ENCODE measurements at places on chromosomes 5 and 9. TPM values are rescaled to one million over a fixed set of nuclear protein-coding genes. Genes with fewer than 3 reads are reported as not detected.

HACD4 gene
- not detected for total RNA-seq

CCNJL gene
- 13.8 TPM for total RNA-seq

TSSK1B gene
- total RNA-seq = not detected

DHX29 gene
- total RNA-seq = 22.4 TPM

SURF1 gene
- total RNA-seq = 40.9 TPM

GRXCR2 gene
- total RNA-seq = not detected

CAMK4 gene
- 28.0 TPM for total RNA-seq

MSMP gene
- total RNA-seq = not detected

CDC20B gene
- total RNA-seq = not detected

NCBP1 gene
- 52.9 TPM for total RNA-seq

PCDHA13 gene
- not detected for total RNA-seq

DNA sequence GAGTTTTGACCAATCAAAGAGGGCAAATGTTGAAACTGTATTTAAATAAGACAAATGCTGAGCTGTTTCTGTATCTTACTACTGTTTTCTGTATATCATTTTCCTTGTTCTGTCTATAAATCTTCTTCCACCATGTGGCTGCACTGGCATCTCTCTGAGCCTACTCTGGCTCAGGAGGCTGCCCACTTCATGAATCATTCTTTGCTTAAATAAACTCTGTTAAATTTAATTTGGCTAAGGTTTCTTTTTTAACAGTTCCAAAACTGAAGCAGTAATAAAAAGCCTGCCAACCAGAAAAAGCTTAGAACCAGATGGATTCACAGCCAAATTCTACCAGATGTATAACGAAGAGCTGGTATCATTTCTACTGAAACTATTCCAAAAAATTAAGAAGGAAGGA lies 40.2 kb upstream of the TAS2R1 start:
- DNase-seq = no peak

- no peak for DNase-seq
Observed at GRCh38 chr5:57033103-57033502, 81.2 kb upstream of the MIER3 start.

- DNase-seq = no peak
Observed at GRCh38 chr9:1100201-1100600, 50.0 kb downstream of the DMRT2 start.

DNA sequence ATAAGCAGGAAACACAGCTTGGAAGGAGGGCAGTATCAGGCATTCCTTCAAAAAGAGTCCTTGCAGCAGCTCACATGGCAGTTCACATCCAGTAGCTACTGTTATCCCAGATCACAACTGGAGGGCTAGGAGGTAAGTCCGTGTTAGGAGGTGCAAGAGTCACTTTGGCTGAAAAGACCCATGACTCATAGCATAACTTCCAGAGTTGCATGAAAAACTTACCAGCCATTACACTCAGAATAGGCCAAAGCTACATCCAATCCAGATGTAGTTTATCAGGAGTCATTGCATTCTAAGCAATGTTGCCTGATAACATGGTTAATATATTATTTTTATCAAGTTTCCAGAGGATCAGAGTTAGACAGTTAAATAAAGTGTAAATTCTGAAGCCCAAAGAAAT lies 1126.4 kb upstream of the SEMA6A start:
- peak; percentile 1 for DNase-seq

DNA sequence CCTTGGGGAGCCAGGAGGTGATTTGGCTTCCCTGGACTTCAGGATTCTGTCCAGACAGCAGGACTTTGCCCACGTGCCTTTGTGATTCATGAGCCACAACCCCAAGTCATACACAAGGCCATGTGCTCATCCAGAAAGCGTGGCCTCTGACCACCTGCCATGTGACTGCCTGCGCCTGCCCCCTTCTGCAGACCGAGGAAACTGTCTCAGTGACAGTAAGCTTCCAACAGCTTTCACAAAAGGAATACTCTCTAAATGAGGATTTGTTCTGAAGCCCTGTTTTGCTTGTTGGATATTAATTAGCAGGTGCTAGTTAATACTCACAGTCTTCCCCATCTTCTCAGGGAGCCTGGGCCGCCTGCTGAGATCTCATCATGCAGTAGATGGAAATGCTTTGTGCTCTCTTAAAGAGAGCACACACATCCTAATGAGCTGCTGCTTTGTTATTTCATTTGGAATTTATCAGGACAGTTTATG lies 36.9 kb upstream of the ANGPTL2 start:
- DNase-seq = peak; percentile 94

GRCh38 chr9:132690696-132691095 lies 20.4 kb downstream of the GTF3C4 start:
- no peak for DNase-seq

DNA sequence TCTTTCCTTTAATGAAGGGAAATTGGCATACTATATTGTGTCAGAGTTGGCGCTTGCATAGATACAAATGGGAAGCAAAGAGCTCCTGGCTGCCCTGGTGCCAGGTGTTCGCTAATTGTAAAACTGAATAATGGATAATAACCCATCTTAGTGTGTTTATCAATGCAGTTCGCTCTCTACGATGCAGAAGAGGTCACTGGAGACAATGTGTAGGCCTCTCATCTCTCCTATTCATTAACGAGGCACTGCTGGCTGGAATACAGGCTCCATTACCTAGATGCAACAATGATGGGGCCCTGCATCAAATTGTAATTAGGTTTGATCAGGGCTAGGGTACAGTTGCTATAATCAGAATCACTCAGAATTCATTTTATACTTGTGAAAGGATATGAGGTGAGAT lies 171.0 kb downstream of the RMI1 start:
- no peak for DNase-seq

GRCh38 chr5:18023986-18024385 lies 389.7 kb downstream of the TAF11L14 start:
- no peak for DNase-seq

- no peak for DNase-seq
Observed at GRCh38 chr9:90464978-90465377, 177.6 kb downstream of the DIRAS2 start.

DNA sequence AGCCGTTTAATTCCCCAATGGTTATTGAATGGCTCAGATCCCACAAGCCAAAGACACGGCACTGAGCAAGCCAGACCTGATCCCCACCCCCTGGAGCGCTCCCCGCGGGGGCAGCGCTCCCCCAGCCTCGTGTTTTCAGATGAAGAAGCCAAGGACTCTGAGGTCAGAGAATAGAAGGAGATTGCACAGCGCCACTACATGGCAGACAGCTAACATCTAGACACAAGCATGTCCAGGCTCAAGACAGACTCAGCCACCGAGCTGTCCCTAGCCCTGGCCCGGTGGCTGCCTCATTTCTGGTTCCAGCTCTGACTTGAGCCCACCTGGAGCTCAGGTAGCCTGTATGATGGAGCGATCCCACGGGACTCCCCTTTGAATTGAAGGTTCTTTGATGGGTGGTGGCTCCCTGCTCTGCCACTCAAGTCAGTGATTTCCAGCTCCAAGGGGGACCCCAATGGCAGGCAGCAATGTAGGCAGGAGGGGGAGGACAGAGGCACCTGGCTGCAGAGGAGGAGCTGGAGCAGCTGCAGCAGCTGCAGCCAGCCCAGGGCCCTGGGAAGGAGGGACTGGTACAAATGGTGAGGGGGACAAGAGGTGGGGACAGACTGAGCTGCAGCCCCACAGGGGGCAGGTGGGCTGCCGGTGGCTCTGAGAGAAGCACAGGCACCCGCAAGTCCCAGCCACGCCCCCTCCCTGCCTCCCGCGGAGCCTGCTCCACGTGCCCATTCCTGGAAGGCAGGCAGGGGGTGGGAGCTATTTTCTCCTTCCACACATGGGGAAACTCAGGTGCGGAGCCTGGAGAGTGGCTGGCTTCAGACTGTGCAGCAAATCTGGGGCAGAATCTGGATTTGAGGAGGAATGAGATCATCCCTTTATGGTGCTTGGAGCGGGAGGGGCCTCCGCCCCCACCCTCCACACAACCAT lies 40.2 kb downstream of the NTNG2 start:
- no peak for DNase-seq

DNA sequence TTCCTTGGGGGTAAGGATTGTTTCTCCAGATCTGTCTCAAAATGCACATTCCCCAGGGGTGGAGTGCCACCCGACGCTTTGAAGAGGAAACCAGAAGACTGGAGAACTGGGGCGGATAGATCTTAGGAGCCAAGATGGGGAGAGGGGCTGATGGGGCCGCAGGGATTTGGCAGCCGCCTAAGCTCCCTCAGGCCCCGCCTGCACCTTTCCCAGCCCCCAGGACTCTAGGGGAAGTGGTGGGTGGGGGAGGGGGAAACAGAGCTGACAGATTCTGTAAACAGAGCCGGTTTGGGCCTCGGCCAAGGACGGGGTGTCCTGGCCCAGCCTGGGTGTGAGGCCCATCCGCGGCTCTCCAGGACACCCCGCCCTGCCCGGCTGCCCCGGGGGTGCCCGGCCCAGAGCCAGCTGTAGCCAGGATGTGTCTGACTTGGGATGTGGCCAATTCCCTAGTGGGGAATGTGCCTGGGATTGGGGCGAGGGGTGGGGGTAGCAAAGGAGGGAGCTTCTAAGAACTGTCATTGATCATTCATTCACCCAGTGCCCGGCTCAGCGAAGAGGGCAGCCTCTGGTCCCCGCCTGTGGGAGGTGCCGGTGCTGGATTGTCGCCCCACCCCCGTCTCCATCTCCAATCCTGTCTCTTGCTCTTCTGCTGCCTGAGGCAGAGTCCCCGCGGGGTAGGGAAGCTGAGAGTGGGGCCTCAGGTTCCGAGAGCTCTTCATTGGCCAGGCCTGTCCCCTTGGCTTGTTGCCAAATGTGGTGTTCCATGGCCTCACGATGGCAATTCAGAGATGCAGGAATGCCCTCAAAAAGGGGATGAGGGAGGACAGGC lies 54.8 kb upstream of the CDKN2AIPNL start:
- peak; percentile 87 for DNase-seq

DNA sequence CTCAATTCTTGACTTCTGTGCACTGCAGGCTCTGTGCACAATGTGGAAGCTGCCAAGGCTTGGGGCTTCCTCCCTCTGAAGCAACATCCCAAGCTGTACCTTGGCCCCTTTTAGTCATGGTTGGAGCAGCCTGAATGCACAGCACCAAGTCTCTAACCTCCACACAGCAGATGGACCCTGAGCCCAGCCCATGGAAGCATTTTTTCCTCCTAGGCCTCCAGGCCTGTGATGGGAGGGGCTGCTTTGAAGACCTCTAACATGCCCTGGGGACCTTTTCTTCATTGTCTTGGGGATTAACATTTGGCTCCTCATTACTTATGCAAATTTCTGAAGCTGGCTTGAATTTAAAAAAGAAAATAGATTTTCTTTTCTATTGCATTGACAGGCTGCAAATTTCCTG lies 385.8 kb downstream of the LRRC70 start:
- no peak for DNase-seq

GRCh38 chr5:16812911-16813310 lies 123.2 kb downstream of the MYO10 start:
- DNase-seq = peak; percentile 47

- DNase-seq = no peak
Observed at GRCh38 chr9:36759976-36760375, 187.3 kb downstream of the MELK start.

DNA sequence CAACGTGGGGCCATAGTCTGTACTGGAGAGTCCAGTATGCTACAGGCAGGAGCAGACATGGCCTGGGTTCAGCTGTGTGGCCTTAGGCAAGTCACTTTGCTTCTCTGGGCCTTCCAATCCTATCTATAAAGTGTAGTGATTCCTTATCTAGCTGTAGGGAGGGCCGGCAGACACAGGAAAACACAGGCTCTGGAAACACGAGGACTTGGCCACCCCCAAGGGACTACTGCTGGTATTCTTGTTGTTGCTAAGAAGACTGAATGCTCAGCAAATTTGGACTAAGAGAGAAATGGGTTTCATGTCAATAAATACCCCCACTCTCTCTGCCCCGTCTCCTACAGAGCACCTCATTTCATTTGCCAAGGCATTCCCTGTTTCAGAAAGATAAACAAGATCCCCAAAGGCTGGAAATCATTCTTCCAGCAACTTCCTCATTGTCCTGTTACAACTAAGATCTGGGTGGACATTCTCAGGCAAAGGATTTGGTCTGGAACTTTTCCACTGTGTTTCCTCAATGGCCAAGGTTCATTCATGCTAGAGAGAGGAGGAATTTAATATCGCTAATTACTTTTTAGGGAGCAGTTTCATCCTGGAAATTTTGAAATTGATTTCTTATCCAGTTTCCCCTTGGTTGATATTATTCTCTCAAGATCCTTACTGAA lies 105.8 kb downstream of the GABBR2 start:
- DNase-seq = no peak

DNA sequence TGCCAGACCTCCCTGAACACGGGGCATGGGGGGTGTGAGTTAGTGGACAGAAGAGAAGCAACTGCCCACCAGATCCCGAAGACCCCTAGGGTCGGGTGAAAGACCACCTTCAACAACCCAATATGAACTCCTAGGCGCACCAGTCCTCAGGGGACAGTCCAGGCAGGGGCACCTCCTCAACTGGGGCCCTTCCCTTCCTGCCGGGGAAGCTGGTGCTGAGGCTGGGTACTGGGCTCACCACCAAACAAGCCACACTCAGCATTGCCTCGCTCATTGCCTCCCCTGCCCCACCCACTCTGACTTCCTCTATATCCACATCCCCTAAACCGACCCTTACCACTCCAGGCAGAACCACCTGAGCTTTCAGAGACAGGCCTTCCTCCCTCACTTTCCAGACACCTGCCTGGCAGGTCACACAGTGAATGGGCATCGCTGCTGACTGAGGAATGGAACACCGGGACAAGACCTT lies 42.5 kb downstream of the SEMA4D start:
- DNase-seq = no peak

- no peak for DNase-seq
Observed at GRCh38 chr5:152349683-152350526, 55.2 kb downstream of the NMUR2 start.

DNA sequence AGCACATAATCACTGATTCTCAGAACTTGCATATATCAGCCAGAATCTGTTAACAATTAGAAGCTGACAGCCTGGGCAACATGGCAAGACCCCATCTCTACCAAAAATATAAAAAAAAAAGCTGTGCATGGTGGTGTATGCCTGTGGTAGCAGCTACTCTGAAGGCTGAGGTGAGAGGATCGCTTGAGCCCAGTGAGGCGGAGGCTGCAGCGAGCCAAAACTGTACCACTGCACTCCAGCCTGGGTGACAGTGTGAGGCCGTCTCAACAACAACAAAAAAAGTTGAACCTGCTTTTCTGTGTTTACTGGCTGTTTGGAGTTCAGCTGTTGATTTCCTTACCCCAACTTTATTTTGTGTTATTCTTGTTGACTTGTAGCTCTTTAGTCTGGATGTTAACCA lies 66.8 kb downstream of the GOLPH3 start:
- DNase-seq = no peak

DNA sequence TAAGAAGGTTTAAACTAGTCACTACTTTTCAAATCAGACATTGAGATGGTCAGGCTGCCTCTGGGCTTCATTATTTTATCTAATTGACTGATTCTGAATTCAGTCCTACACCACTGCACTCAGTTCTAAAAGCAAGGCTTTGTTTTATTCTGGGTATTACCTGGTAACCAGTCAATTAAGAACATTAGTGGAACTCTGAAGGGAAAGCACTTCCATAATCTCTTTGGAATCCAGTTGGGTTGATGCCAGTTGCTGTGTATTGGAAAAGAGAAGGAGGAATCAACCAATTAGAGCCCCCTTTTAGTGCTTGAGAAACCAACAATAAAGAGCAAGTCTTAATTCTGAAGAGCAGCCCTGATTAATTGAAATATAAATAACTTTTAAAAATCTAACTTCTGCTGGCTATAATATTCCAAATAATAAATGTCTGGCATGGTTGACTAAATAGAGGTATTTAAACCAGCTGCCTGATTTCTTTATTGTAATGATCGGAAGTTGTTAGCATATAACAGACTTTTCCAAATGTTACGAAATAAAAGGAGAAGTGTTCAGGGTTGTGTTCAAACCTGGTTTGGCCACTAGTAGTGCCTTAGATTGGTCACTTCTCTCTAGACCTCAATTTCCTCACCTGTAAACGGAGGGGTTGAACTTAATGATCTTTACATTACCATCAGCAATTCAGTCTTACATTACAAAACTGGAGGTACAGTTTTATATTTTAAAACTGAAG lies 32.0 kb downstream of the CPEB4 start:
- peak; percentile 24 for DNase-seq
